ENCODE measurements at places on chromosomes 11 and 22.
A peak's percentile ranks its signal among the peaks of the same experiment; 100 is the strongest.

GRCh38 chr11:41392596-41392995, 66.9 kb downstream of the LRRC4C start:
- no peak for DNase-seq

GRCh38 chr11:128482512-128483191, 104.7 kb downstream of the ETS1 start:
- peak; percentile 81 for DNase-seq

DNA sequence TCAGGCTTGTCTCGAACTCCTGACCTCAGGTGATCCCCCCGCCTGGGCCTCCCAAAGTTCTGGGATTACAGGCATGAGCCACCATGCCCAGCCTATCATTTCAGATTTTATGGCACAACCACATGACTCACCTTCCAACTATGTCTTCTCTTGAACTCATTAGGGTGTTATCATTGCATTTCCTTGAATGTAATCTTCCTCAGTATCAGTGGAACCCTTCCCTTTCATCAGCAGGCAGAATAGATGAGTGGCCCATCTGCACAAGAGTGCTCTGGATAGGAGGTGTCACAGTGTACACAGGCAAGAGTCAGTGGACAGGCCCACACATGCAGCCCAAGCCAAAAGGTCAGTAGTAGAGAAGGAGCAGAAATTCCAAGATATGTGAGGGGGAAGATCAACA, 29.1 kb upstream of the AQP11 start:
- DNase-seq = no peak

GRCh38 chr11:78034623-78035022, 11.5 kb upstream of the KCTD14 start:
- DNase-seq = no peak

GRCh38 chr11:31657091-31657490, 147.5 kb downstream of the ELP4 start:
- DNase-seq = no peak
